ENCODE measurements at places on chromosomes 1 and 21.

GRCh38 chr1:96538111-96538641 is 183.4 kb upstream of the PTBP2 start:
- no peak for DNase-seq

- no peak for DNase-seq
Measured at GRCh38 chr1:2605509-2606395, 19.2 kb downstream of the PRXL2B start.

GRCh38 chr1:39757501-39757900 is 13.6 kb downstream of the OXCT2 start:
- no peak for DNase-seq

GRCh38 chr1:20081353-20081810 is 11.4 kb downstream of the PLA2G5 start:
- no peak for DNase-seq

GRCh38 chr1:110291241-110292030 is 47.7 kb upstream of the RBM15 start:
- no peak for DNase-seq

DNA sequence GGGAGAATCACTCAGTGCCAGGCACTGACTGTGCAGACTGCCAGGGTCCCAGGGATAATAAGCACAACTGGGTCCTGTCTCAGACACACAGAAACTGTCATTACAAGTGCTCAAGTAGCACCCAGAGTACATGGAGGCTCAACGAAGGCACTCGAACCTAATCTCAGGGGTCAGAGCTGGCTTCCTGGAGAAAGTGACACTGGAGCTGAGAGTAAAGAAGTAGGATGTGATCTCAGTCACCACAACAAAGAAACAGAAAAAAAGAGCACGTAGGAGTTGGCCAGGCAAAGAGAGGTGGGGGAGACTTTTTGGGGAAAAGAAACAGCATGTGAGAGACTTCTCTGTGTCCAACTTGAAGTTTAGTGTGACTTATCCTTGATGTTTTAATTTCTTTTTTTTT is 1.3 kb downstream of the CATSPER4 start:
- DNase-seq, result peak; percentile 31

DNA sequence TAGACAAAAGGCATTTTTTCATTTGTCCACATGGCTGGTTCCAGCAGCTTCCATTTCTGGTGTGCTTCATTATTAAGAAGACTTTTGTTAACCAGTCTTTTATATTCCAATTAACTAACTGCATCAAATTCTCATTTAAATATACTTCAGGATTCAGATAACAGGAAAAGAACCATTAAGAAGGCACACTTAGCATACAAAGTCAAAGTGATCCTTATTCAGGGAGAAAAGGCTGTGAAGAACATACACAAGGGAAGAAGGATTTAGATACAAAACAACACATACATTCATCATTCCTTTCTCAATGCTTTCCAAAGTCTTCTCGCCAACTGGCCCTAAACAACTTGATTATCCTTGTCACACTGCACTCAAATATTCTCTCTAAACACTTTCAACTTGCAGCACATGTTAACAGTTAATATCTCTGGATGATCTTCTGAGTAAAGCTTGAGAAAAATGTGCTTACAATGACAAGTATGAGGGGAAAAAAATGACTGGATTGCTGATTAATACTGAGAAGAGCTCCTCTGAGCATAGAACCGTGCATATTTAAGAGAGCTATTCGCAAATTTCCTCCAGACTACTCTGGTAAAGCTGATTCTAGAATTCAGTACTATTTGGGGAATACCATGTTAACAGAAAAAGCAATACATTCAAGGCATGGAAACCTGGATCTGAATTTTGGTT is 225.2 kb upstream of the TNR start:
- DNase-seq, result no peak

- peak; percentile 77 for DNase-seq
Measured at GRCh38 chr1:154221278-154222001, 685 bp downstream of the UBAP2L start.
